ENCODE measurements at places on chromosomes 6 and 20. TPM values are rescaled to one million over a fixed set of nuclear protein-coding genes. Genes with fewer than 3 reads are reported as not detected.

DNA sequence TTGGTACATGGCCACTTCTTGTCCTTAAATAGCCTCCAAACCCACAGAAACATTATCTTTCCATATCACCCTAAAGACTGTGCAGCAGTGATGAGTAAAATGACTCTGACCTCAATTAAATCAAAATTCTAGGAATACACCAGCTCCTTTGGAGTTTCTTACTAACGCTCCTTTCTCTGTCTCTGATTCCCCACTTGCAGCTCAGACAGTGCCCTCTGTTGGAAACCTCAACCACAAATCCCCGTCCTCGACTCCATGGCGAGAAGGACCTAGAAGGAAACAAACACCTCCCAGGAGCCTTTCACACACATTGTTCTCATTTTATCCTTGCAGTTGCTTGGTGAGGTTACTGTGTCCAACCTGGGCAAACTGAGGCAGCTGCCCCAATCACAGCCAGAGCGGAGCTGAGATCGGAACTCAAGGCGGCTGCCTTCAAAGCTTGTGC lies 17.7 kb upstream of the PARD6B start:
- no peaks in the 10 kb centered on the region for H3K4me1 ChIP-seq
- no peak overlapping the region for H3K27ac ChIP-seq
- no peak for DNase-seq

- no peak overlapping the region for H3K27ac ChIP-seq
- no peak overlapping the region for H3K4me3 ChIP-seq
- no peak for DNase-seq
- H3K36me3 ChIP-seq = no peaks in the 10 kb centered on the region
Observed at GRCh38 chr6:165245701-165246100, 63.7 kb downstream of the C6orf118 start.

DNA sequence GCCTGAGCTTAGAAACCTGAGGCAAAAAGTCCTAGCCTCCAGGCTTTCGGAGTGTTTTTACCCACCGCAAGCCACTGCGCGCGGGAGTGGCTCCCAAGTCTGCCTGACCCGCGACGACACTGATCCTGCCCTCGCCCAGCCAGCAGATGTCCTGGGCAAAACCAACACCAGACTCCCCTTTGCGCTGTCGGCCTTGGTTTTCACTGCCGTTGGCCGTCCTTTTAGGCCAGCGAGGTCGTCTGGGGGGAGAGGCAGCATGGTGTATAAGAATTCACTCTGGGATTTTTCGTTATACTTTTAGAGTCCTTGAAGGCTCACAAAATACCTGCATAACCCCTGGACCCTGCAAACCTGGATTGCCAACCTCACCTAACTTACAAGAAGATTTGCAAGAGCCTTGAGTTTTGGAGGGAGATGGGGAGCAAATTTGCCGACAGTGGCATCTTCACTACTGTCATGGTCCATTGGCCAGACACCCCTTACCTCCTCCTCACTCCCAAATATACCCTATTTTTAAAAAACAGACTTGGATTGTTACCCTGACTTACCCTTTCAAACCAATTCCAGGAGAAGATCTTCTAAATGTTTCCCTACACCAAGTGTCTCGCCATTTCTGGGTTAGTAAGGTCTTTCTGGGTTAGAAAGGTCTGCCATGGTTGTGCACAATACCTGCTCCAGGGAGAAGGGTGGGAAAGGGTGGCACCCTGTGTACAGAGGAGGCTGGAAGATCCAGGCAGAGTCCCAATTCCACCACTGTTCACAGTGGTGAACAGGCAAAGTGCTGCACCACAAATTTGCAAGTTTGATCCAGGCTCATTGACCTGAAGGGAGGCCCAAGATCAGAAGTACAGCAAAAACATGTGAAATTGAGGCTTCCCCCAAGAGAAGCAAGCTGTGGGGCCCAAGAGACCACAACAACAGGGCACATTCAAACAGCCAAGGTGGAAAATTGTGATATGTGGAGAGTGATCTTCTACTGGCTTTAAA lies 4.4 kb downstream of the FOXA2 start:
- DNase-seq = no peak
- H3K27me3 ChIP-seq = no peaks in the 10 kb centered on the region
- H3K4me3 ChIP-seq = no peak overlapping the region
- no peak overlapping the region for H3K27ac ChIP-seq

- H3K4me1 ChIP-seq = no peaks in the 10 kb centered on the region
- no peak overlapping the region for H3K4me3 ChIP-seq
- H3K27ac ChIP-seq = no peak overlapping the region
Observed at GRCh38 chr6:33802186-33802958, 1.4 kb downstream of the MLN start.

The ZNF341 gene
- total RNA-seq = 3.1 TPM

The SLC22A7 gene
- not detected for total RNA-seq

The CPNE5 gene
- total RNA-seq = 7.9 TPM
